CD4-positive, alpha-beta T cell treated with Interleukin-2 at 100 ng/mL for 4 hours (primary cell): ENCODE measurements at places on chromosomes 2 and 18.

GRCh38 chr2:240511351-240512108 is 46.3 kb downstream of the ANKMY1 start:
- DNase-seq, result no peak

GRCh38 chr2:230326453-230327417 is at the start of gene SP140L:
Gene SP140L (plus strand): TSS chr2:230327193. CDS start chr2:230327270, 77 bp downstream.
- DNase-seq, result peak; percentile 84

GRCh38 chr2:215751200-215751910 is 262.0 kb downstream of the MREG start:
- DNase-seq, result no peak

DNA sequence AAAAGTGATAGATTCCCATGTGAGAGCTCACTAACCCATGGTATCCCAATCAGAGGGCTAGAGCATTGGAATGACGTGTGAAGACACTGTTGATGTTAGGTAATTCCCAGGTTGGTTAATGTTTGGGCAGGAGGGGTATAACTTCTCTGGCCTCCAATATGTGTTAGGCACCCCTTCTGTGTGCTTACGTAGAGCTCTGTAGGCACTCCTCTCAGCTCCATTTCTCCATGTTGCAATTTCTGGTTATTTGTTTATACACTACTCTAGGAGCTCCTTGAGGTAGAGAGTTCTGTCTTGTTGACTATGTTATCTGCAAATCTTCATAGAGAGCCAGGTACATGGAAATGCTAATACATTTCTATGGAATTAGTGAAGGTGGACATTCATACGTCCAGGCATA is 153.5 kb downstream of the RPIA start:
- no peak for DNase-seq

DNA sequence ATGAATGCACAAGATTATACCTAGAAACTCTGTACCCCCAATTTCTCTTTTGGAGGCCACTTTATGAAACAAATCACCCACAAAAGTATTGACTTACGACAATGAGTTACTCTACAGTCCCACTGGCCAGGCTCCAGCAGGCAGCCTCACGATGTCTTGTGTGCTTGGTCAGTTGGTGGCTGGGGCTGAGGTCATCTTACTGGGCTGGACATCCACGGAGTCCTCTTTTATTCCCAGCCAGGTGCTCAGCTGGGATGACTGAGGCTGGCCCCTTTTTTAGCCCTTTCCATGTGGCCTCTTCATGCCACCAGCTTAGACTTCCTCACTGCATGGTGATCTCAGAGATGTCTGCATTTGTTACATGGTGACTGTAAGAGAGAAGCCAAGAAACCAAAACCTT is 8.9 kb upstream of the ID2 start:
- DNase-seq, result no peak

- no peak for DNase-seq
These were observed 229.1 kb upstream of the SLC14A2 start for GRCh38 chr18:45386041-45386655.

DNA sequence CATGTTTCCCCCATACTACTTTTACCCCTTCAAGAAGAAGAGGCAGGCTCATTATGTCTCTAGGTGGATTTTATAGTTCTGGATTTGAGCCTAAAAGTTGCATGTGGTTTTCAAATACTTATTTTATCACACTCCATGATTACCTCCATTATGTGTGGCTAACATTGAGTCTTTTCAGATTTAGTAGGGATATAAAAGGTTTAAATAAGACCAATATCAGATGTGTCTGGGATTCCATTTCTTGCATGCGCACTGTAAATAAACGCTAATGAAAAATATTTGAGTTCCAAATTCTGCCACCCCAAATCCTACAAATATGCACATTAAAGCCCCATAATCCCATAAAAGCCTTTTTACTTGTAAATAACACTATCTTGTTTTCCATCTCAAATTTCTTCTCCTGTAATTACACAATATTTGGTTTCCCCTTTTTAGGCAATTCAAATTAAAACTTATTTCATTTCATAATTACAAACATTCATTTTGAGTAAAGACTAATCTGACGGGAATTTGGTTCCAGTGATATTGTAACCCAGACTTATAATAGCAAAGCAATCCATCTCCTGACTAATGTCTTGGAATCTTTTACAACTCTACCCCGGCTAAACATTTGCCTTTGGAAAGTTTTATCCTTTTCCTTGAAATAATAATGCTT is 600.0 kb downstream of the SLC4A3 start:
- no peak for DNase-seq

DNA sequence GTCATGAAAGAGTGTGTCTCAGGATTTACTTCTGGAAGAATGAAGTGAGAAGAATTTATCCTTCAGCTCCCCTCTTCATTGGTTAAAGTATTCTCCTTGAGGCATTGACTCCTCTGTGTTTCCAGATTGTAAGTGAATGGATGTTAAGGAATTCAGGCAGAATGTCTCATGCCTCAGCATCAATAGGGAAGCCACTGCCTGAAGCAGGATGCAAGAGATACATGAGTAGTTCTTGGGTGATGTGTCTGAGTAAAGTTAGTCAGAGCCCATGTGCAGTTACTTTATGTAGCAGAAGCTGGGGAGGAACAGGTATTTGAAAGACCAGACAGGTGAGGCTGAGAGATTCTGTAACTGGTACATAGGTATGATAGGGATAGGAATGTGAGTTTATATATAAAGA is 34.0 kb upstream of the TMEFF2 start:
- DNase-seq, result no peak

GRCh38 chr2:107927034-107927534 is 59.2 kb upstream of the SLC5A7 start:
- DNase-seq, result no peak

DNA sequence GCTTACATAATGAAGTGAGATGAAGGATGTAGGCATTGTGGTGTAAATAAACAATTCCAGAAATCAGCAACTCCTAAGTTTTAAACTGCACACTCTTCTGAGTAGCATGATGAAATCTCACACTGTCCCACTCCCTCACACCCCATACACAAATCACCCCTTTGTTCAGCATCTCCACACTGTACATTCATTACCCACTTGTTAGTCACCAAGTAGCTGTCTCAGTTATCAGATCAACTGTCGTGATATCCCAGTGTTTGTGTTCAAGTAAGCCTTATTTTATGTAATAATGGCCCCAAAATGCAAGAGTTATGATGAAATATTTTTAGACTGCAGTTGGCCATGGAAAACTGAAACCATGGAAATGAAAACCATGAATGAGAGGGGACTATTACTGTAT is 135.7 kb downstream of the GRB14 start:
- DNase-seq, result no peak

- no peak for DNase-seq
These were observed 117.7 kb downstream of the EN1 start for GRCh38 chr2:118729760-118730159.

GRCh38 chr2:68344031-68344430 is 21.1 kb upstream of the PLEK start:
- DNase-seq, result no peak

GRCh38 chr2:219533930-219534661 is 9.5 kb downstream of the CHPF start:
- DNase-seq, result no peak

- no peak for DNase-seq
These were observed 55.7 kb downstream of the COA5 start for GRCh38 chr2:98552499-98553179.

GRCh38 chr2:206275312-206276055 is 1.0 kb downstream of the ZDBF2 start:
- DNase-seq, result peak; percentile 22

GRCh38 chr18:35703043-35703688 is 121.6 kb downstream of the GALNT1 start:
- DNase-seq, result no peak

- peak; percentile 76 for DNase-seq
These were observed 86.3 kb downstream of the ZFP36L2 start for GRCh38 chr2:43139996-43140621.

GRCh38 chr2:11573418-11574175 is 39.8 kb downstream of the GREB1 start:
- no peak for DNase-seq

GRCh38 chr18:32244881-32245280 is 55.0 kb downstream of the MEP1B start:
- DNase-seq, result no peak

- DNase-seq, result no peak
These were observed 85.5 kb downstream of the EPC2 start for GRCh38 chr2:148730085-148730484.

GRCh38 chr2:131031431-131031841 is 61.8 kb downstream of the FAM168B start:
- DNase-seq, result no peak

DNA sequence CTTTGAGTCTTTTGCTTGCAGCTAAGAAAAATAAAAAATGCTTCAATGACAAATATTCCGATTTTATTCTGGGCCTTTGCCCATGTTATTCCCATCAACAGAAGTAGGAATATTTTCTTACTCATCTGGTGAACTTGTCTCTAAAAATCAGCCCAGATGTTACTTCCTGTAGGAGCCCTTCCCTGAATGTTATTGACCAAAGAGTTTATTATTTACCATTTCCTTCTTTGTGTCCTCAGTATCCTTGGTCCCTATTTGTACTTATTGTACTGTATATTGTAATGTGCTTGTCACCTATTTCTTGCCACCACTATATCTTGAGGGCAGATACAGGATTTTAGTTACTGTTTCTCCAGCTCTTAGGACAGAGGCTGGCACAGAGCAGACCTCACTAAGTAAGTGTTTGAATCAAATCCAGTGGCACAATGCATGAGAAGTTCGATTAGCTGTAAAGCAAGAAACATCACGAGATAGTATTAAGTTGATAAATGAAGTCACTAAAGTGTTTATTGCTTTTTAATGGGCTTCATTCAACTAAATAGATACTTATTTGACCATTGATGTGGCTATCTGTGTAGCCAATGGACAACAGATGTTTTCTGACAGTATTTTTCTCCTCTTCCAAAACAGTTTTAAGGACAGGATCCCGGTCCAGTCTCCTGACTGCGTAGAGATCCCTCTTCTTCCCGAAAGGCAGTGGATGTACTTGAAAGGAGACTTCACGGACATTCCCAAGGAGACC is 109.1 kb downstream of the DDX1 start:
- no peak for DNase-seq

DNA sequence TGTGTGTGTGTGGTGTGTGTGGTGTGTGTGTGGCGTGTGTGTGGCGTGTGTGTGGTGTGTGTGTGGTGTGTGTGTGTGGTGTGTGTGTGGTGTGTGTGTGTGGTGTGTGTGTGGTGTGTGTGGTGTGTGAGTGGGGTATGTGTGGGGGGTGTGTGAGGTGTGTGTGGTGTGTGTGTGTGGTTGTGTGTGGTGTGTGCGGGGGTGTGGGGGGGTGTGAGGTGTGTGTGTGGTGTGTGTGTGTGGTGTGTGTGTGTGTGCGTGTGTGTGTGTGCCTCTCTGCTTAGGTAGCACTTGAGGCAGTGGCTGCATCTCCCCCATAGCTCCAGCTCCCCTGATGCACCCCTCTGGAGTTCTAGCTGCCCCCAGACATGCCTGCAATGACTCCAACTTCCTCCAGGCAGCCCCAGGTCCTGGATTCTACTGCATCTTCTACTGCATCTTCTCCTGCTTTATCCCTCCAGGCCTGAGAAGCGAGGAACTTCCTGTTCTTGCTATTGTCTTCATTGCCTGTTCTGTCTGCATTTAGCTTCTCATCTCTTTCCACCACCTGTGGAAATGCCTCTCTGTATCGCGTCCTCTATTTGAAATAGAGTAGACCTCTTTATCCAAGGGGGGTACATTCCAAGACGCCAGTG is 22.2 kb upstream of the MLPH start:
- DNase-seq, result no peak

GRCh38 chr2:111708476-111709180 is 175.4 kb downstream of the ANAPC1 start:
- no peak for DNase-seq

DNA sequence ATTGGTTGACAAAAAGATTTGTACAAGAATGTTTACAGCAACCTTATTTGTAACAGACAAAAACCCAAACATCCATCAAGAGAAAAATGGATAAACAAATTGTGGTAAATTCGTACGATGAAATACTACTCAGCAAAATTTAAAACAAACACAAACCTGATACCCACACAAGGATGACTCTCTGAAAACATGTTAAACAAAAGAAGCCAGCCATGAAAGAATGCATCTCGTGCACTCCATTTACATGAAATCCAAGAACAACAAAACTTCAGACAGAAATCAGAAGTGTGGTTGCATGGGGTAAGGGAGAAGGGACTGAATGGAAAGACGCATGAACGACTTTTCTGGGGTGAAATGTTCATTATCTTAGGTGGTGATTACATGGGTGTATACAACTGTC is 93.4 kb downstream of the SLC25A12 start:
- no peak for DNase-seq

- DNase-seq, result no peak
These were observed 3.3 kb downstream of the SH3BP4 start for GRCh38 chr2:234955091-234955591.

- DNase-seq, result no peak
These were observed 236.1 kb upstream of the SIX3 start for GRCh38 chr2:44705356-44705755.

DNA sequence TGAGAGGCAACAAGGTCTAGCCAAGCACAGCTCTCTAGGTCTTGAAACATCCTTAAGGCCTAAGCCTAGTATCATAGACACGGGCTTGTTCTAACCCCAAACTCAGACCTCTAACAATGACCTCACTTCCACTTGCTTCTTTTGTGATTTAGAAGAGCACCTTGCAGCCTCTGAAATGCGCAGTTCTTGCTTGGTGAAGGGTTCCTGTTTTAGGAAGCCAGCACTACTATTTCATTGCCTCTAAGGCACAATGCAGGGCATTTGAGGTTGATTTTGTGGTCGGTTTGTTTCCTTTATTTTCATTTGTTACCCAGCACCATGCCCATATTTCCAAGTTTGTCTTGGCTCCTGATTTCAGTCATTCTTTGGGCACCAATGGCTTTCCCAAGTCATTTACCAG is 117.0 kb upstream of the CYP1B1 start:
- DNase-seq, result no peak

DNA sequence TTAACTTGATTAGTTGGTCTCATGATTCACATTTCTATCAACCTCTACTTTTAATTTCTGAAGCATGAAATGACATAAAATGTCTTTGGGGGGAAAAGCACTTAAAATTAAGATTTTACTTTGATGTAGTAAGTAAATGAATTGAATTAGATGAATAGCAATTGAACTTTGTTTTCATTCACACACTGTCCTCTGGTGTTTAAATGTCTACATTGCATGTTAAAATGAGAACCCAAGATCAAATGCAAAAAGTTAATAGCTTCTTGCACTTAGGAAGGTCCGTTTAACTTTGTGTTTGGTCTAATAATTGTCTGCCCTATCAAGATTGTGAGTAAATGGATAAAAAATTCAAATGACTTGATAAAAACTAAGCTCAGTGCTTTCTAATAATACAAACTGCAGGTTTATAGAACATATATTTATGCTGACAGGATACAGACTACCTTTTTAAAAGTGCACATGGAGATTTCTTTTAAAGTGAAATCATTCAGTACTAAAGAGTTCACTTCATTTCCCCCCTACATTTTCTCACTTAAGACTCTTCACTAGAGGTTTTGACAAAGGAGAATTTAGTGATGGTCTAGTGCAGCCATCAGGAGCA is 156.2 kb upstream of the NABP1 start:
- peak; percentile 31 for DNase-seq

GRCh38 chr18:70359071-70359470 is 70.2 kb downstream of the SOCS6 start:
- no peak for DNase-seq
